ENCODE measurements at places on chromosomes 7 and 10.

- DNase-seq, result no peak
Observed at GRCh38 chr10:91424016-91424415, 13.9 kb downstream of the HECTD2 start.

- no peak for DNase-seq
Observed at GRCh38 chr7:93036807-93037206, 81.0 kb downstream of the SAMD9 start.

DNA sequence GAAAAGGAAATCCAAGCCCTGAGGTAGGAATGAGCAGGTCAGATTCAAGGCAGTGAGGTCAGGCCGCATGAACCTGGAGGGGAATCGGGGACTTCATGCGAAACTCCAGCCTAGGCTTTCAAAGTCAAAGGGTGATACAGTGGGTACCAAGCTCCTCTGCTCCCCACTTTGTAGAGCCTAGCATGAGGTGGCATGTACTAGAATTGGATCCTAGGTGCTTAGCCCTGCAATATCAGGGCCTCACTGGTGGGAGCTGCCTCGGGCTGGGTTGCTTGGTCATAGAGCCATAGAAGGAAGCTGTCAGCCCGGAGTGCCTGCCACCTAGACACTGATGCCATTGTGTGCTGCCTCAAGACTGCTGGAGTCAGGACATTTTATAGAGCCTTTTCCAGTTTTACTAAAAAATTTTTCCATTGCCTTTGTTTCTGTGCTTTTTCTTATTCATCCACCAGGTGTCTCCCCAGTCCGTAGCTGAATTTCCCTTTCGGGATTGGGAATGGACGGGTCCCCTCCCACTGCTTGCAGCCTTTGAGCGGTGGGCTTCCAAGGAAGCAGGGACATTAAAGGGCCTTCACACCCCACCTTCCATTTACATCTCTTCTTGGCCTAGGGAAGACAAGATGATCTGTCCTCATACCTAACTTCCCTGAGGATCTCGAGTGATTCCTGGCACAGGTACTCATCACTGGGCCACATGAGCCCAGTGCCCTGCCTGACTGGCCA is 5.5 kb upstream of the LZTS2 start:
- no peak for DNase-seq

- DNase-seq, result no peak
Observed at GRCh38 chr10:58956926-58957325, 219.5 kb upstream of the PHYHIPL start.

DNA sequence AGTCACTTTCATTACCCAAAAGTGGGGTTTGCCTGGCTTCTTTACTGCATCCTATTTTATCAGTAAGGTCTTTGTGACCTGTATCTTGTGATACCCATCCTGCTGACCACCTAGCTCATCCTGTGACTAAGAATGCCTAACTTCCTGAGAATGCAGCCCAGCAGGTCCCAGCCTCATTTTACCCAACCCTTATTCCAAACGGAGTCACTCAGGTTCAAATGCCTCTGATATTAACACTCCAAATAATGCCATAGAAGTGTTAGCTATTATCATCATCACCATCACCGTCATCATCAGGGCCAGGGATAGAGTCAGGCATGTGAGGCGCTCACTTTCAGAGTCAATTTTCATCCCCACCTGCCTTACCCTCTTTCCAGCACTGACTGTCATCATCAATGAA is 85.5 kb downstream of the SLC16A9 start:
- no peak for DNase-seq

GRCh38 chr10:72779874-72780273 is 87.9 kb downstream of the MCU start:
- no peak for DNase-seq

DNA sequence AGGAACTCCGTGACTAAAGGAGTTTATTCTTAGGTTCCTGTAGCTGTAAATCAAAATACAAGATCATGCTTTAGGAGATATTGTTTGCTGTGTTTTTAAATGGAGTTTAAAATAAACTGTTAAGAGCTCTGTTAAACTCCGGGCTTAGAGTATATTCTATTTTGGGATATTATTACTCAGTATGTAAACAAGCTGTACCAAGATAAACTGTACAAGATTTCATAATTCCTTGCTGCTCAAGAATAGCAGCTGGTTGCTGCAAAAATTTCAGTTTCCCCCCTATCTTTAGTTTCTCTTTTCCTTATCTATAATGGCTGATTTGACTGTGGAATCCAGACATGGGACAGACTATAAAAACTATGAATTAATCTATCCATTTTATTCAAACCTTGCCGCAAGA is 215.7 kb downstream of the HTR7 start:
- no peak for DNase-seq

GRCh38 chr10:91201213-91201996 is 19.1 kb upstream of the PCGF5 start:
- DNase-seq, result no peak

Data from CD8-positive, alpha-beta T cell (primary cell).